ENCODE measurements at places on chromosomes 7 and 10.

DNA sequence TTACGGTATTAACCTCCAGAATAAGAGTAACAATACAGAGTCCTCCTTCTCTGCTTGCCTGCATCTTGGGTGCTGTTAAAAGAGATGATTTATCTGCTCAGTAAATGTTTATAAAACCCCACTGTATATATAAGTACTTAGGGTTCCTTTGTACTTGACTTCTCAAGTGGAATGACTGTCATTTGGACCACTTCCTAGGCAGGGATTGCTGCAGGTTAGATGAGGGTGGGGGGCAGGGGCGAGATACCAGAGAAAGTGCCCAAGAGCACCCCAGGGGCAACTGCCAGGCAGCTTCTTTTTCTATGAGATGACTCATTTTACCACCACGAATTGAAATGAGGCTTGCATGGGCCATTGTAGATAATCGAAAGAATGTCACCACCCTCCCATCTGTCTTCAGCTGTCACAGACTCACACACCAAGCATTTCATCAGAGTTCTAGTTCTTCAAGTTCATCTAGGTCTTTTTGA is 421.9 kb upstream of the GALNT17 start:
- no peak for DNase-seq

- DNase-seq = peak; percentile 24
Observed at GRCh38 chr7:112938863-112939573, 147.6 kb downstream of the GPR85 start.

DNA sequence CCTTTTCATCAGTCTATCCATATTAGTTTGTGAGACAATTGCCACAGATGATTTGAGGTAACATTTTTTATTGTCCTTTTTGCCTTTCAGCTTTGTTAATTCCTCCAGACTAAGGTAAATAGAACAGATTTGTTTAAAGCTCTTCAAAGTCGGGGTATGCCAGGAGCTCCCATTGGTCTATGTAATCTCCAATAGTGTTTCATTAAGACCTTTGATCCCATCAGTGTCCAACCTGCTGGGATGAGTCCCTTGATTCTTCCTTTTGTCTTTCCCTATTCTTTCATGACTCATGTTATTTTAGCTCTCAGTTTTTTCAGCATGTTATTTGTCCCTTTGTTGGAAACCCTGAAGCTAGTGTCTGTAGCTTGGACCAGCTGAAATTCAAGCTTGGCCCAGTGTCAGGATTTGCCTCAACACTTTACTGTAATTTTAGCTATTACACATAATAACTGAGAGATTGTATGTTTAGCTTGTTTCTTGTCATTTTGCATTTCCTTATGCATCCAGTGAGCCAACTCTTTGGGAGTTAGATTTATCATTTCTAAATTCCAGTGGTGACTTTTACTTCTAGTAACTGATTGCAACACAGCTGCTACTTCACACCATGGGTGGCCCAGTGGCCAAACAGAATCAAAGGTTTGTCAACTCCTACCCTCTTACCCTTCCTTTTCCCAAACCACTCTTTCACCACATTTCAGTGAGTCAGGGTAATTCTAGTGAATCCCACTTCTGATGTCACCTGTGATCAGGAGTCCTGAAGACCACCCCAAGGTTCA is 15.3 kb downstream of the AGBL3 start:
- DNase-seq = peak; percentile 25

DNA sequence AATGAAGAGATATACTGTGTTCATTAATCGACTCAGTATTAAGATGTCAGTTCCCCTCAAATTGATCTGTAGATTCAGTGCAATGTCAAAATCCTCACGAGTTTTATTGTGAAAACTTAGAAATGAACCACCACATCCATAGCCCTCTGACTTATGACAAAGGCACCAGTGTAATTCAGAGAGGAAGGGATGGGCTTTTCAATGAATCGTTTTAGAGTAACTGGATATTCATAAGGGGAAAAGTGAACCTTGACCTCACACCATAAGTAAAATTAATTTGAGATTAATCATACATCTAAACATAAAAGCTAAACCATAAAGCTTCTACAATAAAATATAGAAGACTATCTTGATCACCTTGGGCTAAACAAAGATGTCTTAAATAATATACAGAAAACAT is 128.1 kb downstream of the ELFN1 start:
- DNase-seq = no peak

GRCh38 chr10:6501931-6502330 is 78.1 kb downstream of the PRKCQ start:
- peak; percentile 84 for DNase-seq

- DNase-seq = no peak
Observed at GRCh38 chr10:43816351-43817321, 168.0 kb upstream of the ZNF32 start.

GRCh38 chr10:49736564-49737113 is 25.5 kb downstream of the OGDHL start:
- DNase-seq = no peak

DNA sequence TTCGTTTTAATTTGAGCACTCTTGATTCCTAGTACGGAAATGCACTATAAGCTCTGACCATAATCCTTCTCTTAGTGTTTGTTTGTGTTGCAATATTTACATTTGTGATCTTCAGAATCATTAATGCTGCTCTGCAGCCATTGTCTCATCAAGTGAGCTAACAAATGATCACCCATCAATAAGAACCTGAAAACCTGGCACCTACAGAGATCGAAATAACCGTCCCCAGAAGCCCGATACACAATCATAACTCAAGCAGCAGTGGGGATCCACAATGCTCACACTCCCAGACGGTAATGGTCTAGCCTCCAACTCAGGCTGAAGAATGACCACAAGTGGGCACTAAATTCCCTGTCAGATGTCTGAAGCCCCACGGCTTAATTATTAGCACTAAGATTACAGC is 156.0 kb upstream of the NFE2L3 start:
- DNase-seq = no peak

GRCh38 chr10:71569775-71570588 is 149.6 kb downstream of the C10orf105 start:
- DNase-seq = peak; percentile 73

DNA sequence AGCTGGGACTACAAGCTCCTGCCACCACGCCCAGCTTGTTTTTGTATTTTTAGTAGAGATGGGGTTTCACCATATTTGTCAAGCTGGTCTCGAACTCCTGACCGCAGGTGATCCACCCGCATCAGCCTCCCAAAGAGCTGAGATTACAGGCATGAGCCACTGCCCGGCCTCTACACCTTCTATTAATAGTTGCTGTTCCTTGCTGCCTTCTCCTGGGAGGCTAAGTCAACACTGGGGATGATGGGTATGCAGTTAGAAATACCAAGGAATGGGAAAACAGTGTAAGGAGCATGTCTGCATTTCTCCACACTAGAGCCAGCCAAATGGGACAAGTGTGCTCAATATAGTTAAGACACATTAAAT is 97.3 kb upstream of the PDLIM1 start:
- DNase-seq = no peak

- DNase-seq = no peak
Observed at GRCh38 chr10:59954296-59954695, 47.9 kb upstream of the CCDC6 start.

GRCh38 chr7:94654783-94655125 is 1.2 kb downstream of the SGCE start:
- no peak for DNase-seq

DNA sequence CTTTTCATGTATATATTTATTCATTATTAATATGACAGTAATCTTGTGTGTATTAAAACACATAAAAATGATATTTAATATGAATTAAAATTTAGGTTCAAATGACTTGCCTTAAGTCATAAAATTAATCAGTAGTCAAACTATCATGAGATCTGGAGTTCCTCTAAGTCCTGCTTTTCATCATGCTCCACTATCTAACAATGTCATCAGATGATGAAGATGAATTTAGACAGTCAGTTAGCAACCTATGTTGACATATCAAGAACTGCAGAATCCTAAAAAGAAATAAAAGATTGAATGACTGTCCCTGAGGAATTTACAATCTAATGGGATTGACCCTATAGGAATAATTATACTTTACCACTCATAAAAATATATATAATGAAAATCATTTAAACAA is 7.1 kb downstream of the CABCOCO1 start:
- DNase-seq = no peak
